Left ventricle myocardium superior (tissue), 1 donor: ENCODE measurements at places on chromosomes 7 and 10.

DNA sequence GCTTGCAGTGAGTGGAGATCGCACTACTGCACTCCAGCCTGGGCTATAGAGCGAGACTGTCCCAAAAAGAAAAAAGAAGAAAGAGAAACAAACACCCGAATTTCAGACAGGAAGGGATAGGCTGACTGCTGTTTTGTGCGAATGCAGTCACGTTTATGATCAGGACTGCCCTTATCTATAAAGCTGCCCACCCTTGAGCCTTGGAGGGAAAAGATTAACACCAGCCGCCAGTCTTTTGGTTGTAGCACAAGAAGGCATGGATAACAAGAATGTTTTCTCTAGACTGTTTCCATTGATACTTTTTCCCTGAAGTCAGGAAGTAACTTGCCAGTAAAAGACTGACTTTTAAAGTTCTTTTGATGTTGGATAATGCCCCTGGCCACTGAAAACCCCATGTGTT, 314.0 kb downstream of the BICC1 start:
- no peak for DNase-seq

- peak; percentile 72 for DNase-seq
These were observed 132.6 kb upstream of the PODXL start for GRCh38 chr7:131688738-131689661.

DNA sequence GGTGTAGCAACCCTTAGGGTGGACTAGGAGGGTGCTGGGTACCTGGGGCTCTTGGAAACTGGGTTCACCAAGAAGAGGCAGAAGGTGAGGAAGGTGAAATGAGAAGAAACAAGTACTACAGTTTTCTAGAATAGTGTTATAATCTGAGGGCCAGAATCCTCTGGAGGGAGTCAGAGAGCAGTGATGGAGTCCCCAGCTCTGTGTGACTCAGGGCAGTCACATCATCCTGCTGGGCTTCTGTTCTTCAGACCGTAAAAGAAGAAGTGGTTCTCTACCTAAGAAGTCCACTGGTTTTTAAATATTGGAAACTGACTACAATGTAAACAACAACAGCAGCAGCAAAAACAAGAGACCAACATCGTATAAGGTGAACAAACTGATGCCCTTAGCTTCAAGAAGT, 197.3 kb downstream of the PRPF18 start:
- no peak for DNase-seq

GRCh38 chr7:1137517-1138167, 22.4 kb downstream of the ZFAND2A start:
- no peak for DNase-seq

- no peak for DNase-seq
These were observed 181.9 kb upstream of the TCF7L2 start for GRCh38 chr10:112768121-112768520.
